Jurkat, Clone E6-1 (cell line): ENCODE measurements at places on chromosomes 2 and 18.

DNA sequence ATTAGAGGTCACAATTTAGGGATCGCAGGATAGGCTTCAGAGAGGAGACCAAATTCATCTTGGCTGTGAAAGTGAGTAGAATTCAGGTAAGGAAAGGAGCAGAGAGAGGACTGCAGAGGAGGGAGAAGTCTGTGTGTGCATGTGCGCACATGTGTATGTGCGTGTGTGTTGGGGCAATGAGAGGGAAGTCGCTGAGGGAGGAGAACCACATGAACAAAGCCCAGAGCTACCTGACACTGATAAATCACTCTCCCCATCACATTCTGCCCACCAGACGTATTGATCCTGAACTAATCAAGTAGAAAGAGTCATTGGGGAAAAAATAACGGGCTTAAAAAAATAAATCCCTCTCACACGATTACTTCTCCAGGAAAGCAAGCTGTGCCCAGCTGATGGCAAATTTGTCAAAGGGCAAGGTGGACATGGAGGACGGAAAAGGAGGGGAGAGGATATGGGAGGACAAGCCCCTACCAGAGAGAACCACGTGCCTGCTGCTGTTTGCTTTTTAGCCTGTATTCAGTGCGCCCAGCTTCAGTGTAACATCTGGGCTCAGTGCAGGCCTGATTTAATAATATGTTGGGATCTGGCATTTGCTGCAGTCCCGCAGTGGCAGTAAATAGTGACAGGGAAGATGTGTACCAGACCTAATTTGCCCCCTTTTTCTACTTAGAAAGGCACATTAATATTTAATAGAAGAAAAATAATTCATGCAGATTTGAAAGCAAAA is 307.5 kb downstream of the C1D start:
- no peak for DNase-seq

DNA sequence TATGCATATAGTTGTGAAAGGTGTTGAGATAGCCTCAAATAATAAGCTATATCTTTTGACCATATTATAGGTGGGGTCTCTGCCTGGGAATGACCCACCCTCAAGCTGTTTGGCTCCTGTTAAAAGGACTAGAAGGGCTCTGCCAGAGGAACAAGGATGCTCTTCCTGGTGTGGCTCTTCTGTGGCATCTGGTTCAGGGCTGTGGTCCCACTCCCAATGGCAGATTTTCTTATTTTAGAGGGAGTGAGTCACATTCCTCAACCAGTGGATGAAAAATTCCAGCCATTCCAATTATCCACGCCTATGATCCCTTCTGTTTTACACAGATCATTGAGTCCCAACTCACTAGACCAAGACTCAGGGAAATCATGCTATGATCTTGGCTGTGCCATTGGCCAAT is 119.9 kb downstream of the PARD3B start:
- DNase-seq: no peak

- no peak for DNase-seq
Observed at GRCh38 chr18:67347438-67347837, 169.1 kb downstream of the DSEL start.

GRCh38 chr18:67222887-67223286 is 293.6 kb downstream of the DSEL start:
- no peak for DNase-seq

DNA sequence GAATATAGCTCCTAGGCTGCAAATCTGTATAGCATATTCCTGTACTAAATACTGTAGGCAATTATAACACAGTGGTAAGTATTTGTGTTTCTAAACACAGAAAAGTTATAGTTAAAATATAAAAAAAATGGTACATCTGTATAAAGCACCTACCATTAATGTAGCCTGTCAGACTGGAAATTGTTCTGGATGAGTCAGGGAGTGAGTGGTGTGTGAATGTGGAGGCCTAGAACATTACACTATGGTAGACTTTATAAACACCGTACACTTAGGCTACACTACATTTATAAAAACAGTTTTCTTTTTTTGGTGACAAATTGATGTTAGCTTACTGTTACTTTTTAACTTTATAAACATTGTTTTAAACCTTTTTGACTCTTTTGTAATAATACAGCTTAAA is 226.3 kb downstream of the CCDC85A start:
- DNase-seq: no peak
